ENCODE measurements at places on chromosomes 1 and 21. TPM values are rescaled to one million over a fixed set of nuclear protein-coding genes. Genes with fewer than 3 reads are reported as not detected.

DNA sequence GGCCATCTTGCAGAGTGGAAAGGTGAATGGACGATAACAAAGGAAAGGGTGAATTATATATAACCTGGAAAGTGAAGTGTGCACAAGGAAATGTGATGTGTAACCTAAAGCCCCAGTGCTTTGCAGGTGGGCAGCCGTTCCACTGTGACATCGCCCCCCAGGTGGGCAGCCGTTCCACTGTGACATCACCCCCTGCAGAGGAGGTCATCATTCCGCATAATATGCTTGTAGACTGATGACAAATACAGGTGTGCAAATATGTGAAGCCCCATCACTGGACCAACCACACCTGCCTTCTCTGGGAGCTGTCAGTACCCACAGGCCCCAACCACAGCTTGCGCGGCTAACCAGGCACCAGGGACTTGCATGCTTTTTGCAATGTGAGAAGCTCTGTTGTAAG, 4.7 kb upstream of the ZNF496 start:
- no peak for DNase-seq

GRCh38 chr1:70355920-70356319, 1.4 kb upstream of the ANKRD13C start:
- DNase-seq = no peak

The S100B gene
- total RNA-seq = not detected

- DNase-seq = no peak
These were observed 5.2 kb downstream of the ITPKB start for GRCh38 chr1:226733876-226734275.

DNA sequence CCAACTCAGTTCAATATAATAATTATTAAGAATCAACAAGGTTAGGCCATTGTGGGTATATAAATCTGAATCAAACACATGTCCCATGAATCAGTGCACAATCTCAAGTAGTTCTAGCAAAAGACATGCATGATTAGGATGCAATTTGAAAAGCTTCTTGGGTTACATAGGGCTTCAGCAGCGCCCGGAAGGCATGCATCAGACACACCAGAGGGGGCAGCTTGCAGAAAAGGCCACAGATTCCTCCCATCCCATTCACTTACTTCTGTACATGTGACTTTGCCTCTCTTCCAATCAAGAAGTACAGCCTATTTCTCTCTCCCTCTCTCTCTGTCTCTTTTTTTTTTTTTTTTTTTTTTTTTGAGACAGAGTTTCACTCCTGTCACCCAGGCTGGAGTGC, 91.8 kb downstream of the KCNN3 start:
- no peak for DNase-seq

DNA sequence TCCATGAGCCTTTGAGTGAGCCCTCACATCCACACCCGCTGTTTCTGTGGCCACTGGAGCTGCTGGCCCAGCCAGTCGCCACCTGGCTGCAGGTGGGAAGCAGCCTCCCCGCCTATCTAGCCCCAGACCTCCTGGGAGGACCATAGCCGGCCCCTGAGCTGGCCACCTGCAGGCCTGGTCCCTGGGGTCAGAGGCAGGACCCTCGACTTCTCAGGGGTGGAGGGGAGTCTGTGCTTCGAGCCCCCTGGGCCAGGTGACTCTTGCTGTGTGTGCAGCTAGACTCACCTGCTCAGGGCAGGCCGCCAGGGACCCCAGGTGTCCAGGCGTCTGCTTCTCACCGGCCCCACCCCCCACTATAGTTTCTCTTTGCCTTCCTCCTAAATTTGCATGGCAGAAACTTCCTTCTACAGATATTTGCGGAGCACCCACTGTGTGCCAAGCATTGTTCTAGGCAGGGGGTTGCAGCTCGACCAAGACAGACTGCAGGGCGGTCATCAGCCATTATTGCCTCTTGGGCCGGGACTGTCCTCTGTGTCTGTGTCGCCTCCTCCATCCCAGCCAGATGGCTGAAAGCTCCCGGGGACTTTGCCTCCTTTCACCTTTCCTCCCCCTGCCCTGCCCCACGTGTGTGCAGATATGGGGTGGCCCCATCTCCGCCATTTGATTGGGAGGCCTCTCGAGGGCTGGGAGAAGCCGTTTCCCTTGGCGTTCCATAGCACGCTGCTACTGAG, 27.3 kb downstream of the SPSB1 start:
- no peak for DNase-seq

GRCh38 chr1:37655274-37655673, 20.6 kb upstream of the RSPO1 start:
- no peak for DNase-seq

DNA sequence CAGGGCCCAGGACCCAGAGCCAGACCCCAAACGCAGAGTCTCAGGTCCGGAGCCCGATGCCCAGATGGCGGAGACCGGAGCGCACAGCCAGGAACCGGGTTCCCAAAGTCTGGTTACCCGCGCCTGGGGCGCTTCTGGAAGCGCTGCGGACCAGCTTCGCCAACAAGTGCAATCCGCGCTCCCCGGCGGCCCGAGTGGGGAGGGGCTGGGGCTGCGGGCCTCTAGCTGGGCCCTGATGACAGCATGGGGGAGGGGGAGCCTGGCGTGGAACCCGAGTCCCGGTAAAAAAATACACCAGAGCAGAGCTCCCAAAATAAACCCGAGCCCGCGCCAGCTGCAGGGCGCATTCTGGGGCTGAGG, 494 bp downstream of the NT5C1A start:
- DNase-seq = no peak

The MATN1 gene
- total RNA-seq = 0.56 TPM

- DNase-seq = no peak
These were observed 248.2 kb downstream of the MATN1 start for GRCh38 chr1:30475201-30475600.

- DNase-seq = no peak
These were observed 79.2 kb downstream of the PROX1 start for GRCh38 chr1:214066936-214067335.

DNA sequence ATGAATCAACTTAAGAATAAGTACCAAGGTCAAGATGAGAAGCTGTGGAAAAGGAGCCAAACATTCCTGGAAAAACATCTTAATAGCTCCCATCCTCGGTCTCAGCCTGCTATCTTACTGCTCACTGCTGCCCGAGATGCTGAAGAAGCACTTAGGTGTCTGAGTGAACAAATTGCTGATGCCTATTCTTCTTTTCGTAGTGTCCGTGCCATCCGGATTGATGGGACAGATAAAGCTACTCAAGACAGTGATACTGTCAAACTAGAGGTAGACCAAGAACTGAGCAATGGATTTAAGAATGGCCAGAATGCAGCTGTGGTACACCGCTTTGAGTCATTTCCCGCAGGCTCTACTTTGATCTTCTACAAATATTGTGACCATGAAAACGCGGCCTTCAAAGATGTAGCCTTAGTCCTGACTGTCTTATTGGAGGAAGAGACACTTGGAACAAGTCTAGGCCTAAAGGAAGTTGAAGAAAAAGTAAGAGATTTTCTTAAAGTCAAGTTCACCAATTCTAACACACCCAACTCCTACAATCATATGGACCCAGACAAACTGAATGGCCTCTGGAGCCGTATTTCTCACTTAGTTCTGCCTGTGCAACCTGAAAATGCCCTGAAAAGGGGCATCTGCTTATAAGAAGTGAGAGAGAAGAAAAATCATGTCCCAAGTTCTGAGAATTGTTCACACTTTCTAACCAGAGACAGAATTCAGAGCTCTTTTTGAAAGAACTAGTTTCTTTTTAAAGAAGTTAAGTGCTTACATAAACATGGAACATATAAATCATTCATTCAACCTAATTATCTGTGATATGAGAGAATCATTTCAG, 35.7 kb downstream of the TOR1AIP1 start:
- no peak for DNase-seq

- no peak for DNase-seq
These were observed 23.3 kb upstream of the EPS15 start for GRCh38 chr1:51542158-51542953.

Measured in IMR-90 (cell line).